H1 (cell line): ENCODE measurements at places on chromosomes 12 and 14. TPM values are rescaled to one million over a fixed set of nuclear protein-coding genes. Genes with fewer than 3 reads are reported as not detected.

Gene EGLN3
- total RNA-seq, result 24.4 and 27.3 TPM in 2 replicates

Gene TCL1A
- total RNA-seq, result 0.35 and 0.65 TPM in 2 replicates

Gene RPAP3
- total RNA-seq, result 49.6 and 60.5 TPM in 2 replicates

Gene GUCY2C
- total RNA-seq, result 2.5 and 3.2 TPM in 2 replicates

- H3K27ac ChIP-seq, result no peak overlapping the region
- no peaks in the 10 kb centered on the region for H3K36me3 ChIP-seq
- no peak for DNase-seq
- H3K4me1 ChIP-seq, result 0 out of 2 replicates have a peak, but pooled peaks cover 2% of the 10 kb centered on the region
These were observed 17.3 kb upstream of the ABHD12B start for GRCh38 chr14:50854521-50854920.

DNA sequence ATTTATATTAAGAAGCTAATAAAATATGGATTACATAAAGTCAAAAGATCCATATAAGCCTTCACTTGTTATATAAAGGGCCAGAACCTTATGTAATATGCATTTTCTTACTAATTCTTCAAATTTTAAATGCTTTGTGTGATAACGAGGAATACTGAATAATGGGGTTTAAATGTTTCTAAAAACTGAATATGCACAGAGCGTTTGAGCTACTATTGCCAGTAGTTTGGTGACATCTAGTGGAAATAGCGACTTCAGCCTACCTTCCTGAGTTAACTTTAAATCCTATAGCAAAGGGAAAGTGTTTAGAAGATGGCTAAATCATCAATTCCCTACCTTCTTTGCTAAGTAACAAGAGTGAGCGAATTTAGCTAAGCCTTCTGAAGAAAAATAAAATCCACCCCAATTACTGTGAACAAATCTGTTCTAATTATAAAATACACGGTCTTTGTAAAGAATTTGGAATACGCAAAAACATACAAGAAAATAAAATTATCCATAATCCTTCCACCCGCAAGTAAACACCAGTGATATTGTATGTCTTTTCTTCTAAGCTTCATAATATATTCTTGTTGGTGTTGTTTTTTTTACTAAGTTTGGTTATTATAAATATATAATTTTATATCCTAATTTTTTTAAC lies 115.5 kb upstream of the G2E3 start:
- no peaks in the 10 kb centered on the region for H3K4me1 ChIP-seq
- DNase-seq, result no peak
- no peak overlapping the region for H3K4me3 ChIP-seq
- H3K27me3 ChIP-seq, result no peaks in the 10 kb centered on the region
- no peak overlapping the region for H3K27ac ChIP-seq

- no peaks in the 10 kb centered on the region for H3K27me3 ChIP-seq
- DNase-seq, result no peak
- peaks cover 2% of the 10 kb centered on the region; the same call in 1 of the 2 replicates for H3K4me1 ChIP-seq
- H3K36me3 ChIP-seq, result no peaks in the 10 kb centered on the region
- no peak overlapping the region for H3K4me3 ChIP-seq
These were observed 915.3 kb downstream of the FSCB start for GRCh38 chr14:43591776-43592175.

GRCh38 chr14:69682621-69683263 lies 71.3 kb downstream of the SUSD6 start:
- H3K4me1 ChIP-seq, result no peaks in the 10 kb centered on the region
- H3K27ac ChIP-seq, result no peak overlapping the region
- H3K27me3 ChIP-seq, result no peaks in the 10 kb centered on the region
- no peak for DNase-seq
- H3K4me3 ChIP-seq, result no peak overlapping the region
- no peaks in the 10 kb centered on the region for H3K36me3 ChIP-seq

DNA sequence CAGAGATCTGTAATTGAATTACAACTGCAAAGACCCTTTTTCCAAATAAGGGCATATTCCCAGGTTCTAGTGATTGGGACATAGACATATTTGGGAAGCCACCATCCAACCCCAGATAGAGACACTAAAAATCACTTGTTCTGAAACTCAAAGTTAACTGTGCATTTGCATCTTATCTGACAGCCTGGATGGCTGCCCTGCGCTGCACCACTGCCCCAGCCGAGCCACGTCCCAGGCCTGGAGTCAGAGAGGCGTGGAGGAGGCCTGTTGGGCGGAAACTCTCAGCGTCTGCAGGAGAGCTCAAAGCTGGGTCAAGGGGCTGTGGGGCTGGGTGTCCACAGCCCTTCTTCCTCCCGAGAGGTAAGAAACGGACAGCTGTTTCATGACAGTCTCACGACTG lies 124.4 kb downstream of the RIMBP2 start:
- no peak overlapping the region for H3K27ac ChIP-seq
- no peaks in the 10 kb centered on the region for H3K27me3 ChIP-seq
- H3K4me3 ChIP-seq, result no peak overlapping the region
- H3K4me1 ChIP-seq, result peaks cover 2% of the 10 kb centered on the region; the same call in 1 of the 2 replicates

- no peak overlapping the region for H3K4me3 ChIP-seq
- DNase-seq, result no peak
- no peak overlapping the region for H3K27ac ChIP-seq
- no peaks in the 10 kb centered on the region for H3K36me3 ChIP-seq
- no peaks in the 10 kb centered on the region for H3K27me3 ChIP-seq
- H3K4me1 ChIP-seq, result no peaks in the 10 kb centered on the region
These were observed 11.5 kb downstream of the ADGRD1 start for GRCh38 chr12:130965214-130965613.

GRCh38 chr14:103594265-103594664 lies 31.5 kb downstream of the COA8 start:
- H3K4me1 ChIP-seq, result no peaks in the 10 kb centered on the region; the same call in 1 of the 2 replicates
- DNase-seq, result no peak
- no peak overlapping the region; the same call in 1 of the 2 replicates for H3K27ac ChIP-seq

GRCh38 chr14:68586896-68587751 lies 205.7 kb downstream of the ZFP36L1 start:
- H3K36me3 ChIP-seq, result no peaks in the 10 kb centered on the region
- H3K27me3 ChIP-seq, result no peaks in the 10 kb centered on the region
- no peak overlapping the region for H3K4me3 ChIP-seq
- peaks cover 32% of the 10 kb centered on the region for H3K4me1 ChIP-seq
- no peak for DNase-seq
